ENCODE measurements at places on chromosomes 6 and 20. TPM values are rescaled to one million over a fixed set of nuclear protein-coding genes. Genes with fewer than 3 reads are reported as not detected.

DNA sequence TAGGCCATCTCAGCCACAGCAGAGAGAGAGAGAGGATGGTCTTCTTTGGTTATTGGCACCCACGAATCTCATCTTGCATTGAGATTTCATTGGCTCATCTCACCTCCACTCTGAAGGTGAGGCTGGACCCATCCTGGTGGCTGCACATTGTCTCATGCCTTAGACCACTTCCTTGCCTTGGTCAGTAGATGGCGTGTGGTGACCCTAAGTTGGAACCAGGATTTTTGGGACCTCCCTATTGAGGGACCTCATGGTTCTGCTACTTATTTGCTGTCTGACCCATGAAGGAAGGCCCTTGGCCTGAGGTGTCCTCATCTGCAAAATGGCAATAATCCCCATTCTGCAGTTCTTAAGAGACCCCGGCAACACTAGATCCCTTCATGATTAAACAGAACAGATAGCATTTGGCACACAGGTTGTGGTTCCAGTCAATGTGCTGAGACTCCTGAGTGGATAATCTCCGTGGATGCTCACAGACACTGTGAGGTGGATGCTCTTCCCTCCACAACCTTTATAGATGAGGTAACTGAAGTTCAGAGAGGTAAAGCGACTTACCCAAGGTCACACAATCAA, 21.5 kb upstream of the AAR2 start:
- H3K4me3 ChIP-seq: no peak overlapping the region
- DNase-seq: no peak
- H3K36me3 ChIP-seq: no peaks in the 10 kb centered on the region
- no peaks in the 10 kb centered on the region for H3K27me3 ChIP-seq

GRCh38 chr6:20817806-20818320, 283.6 kb downstream of the CDKAL1 start:
- no peak for DNase-seq
- no peak overlapping the region for H3K4me3 ChIP-seq

DNA sequence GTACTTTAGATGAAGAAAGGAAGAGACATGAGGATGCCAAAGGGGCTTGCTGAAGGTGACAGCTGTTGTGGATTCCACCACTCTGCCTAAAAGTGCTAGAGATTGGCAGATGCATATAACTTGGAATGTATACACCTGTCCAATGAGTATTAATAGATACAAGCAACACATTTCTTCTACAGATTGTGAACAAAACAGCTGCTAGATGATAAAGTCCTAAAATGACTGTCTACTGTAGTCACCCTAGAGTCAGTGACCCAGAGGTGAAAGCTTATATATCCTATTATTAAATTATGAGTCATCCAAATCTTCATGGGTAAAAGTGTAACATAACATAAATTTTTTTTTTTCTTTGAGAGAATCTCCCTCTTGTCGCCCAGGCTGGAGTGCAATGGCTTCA, 5.2 kb downstream of the RNF217 start:
- H3K4me1 ChIP-seq: no peaks in the 10 kb centered on the region
- H3K27me3 ChIP-seq: no peaks in the 10 kb centered on the region
- no peak for DNase-seq
- peak overlapping the region; percentile 17 for H3K27ac ChIP-seq

DNA sequence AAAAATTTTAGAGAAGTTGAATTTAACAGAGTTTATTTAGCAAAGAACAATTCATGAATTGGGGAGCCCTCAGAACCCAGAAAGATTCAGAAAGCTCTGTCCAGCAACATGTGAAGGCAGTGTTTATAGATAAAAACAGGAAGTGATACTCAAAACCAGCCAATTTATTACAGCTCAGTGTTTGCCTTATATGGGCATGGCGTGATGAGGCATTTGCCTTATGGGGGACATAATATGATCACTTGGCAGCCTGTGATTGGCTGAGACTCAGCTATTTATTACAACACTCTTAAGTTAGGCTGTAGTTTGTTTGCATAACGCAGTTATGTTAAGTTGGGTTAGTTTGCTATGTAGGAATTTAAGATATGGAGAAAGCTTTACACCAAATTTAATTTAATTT, 11.5 kb downstream of the HLA-DPA1 start:
- DNase-seq: no peak
- H3K27me3 ChIP-seq: no peaks in the 10 kb centered on the region

GRCh38 chr6:28737750-28738395, 185.9 kb downstream of the TRIM27 start:
- H3K4me3 ChIP-seq: no peak overlapping the region
- no peak for DNase-seq
- no peaks in the 10 kb centered on the region for H3K4me1 ChIP-seq
- no peaks in the 10 kb centered on the region for H3K36me3 ChIP-seq
- H3K27ac ChIP-seq: no peak overlapping the region

DNA sequence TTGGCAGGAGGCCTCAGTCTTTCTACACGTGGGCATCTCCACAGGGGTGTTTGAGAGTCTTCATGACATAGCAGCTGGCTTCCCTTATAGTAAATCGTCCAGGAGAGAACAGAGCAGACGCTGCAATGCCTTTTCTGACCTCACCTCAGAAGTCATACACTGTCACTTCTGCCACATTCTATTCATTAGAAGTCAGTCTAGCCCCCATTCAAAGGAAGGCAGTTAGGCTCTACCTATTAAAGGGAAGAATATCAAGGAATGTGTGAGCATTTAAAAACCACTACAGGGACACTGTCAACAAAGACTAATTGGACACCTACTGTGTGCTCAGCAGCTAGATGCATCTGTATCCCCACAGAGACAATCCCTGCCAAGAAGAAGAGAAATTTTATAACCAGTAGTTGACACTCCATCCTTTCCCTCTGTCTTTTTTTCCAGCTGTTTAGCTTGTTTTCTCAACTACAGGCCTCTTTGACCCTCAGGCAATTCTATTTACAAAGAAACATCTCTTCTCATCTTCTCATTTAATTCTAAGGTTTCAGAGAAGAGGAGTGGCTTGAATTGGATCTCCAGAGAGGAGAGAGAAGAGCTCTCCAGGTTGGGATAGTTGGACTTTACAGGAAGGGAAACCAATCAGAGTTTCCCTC, 18.6 kb downstream of the ARMC12 start:
- no peak for DNase-seq
- no peak overlapping the region for H3K27ac ChIP-seq
- no peaks in the 10 kb centered on the region for H3K4me1 ChIP-seq
- no peaks in the 10 kb centered on the region for H3K36me3 ChIP-seq

DNA sequence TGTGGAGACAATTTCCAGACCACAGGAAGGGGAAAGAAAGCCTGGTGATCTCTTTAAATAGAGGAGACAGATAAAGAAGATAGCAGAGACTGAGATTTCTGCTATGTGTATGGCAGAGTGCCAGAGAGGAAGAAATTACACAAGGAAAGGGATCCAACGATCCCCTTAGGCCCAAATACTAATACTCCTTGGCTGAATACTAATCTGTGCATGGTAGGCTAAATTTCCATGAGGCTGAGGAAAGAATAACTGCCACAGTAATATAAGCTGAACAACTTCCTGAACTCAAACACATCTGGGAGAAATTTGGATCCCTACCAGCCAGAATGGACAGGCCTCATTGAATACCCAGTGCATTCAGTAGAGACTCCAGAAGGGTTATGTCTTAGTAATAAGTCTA, 83.3 kb upstream of the TNFAIP3 start:
- H3K27me3 ChIP-seq: no peaks in the 10 kb centered on the region
- H3K36me3 ChIP-seq: no peaks in the 10 kb centered on the region
- no peaks in the 10 kb centered on the region for H3K4me1 ChIP-seq
- no peak for DNase-seq

GRCh38 chr6:134359302-134359701, 41.4 kb upstream of the SGK1 start:
- no peaks in the 10 kb centered on the region for H3K4me1 ChIP-seq
- no peak for DNase-seq
- H3K36me3 ChIP-seq: no peaks in the 10 kb centered on the region
- H3K4me3 ChIP-seq: no peak overlapping the region

DNA sequence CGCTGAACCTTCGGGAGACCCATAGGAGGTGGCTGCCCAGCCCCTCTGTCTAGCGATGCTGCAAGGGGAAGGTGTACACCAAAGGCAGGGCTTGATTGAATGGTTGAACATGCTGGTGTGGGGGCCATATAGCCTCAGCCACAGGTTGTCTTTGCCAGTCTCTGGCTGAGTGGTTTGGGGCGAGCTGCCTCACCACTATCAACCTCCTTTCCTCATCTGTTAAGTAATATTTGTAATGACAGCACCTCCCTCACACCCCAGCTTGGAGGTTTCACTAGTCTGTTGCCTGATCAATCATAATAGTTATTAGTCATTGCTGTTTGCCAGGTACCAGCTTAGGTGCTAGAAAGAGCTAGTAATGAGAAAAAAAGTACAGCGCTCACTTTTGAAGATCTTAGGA, 11.8 kb upstream of the ZNF831 start:
- H3K27me3 ChIP-seq: no peaks in the 10 kb centered on the region
- no peak overlapping the region for H3K4me3 ChIP-seq
- no peak for DNase-seq
- H3K4me1 ChIP-seq: peaks cover 9% of the 10 kb centered on the region

DNA sequence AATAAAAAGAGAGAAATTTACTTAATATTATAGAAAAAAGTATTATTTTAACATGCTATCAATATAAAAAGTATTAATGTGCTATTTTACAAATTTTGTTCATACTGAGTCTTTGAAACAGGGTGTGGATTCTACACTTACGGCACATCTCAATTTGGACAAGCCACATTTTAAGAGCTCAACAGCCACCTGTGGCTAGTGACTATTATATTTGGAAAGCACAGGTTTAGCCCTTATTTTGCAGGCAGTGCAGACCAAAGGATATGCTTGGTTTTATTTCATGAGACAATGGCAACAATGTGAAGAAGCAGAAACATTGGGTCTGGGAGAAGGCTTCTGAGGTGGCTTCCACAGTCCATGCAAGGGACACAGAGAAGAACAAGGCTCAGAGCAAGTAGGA, 74.6 kb downstream of the BACH2 start:
- H3K4me1 ChIP-seq: peaks cover 23% of the 10 kb centered on the region
- no peak for DNase-seq
- no peak overlapping the region for H3K27ac ChIP-seq
- no peaks in the 10 kb centered on the region for H3K36me3 ChIP-seq
- no peak overlapping the region for H3K4me3 ChIP-seq

GRCh38 chr6:170048615-170049256, 242.1 kb downstream of the DLL1 start:
- peak overlapping the region; percentile 94 for H3K27ac ChIP-seq
- H3K36me3 ChIP-seq: no peaks in the 10 kb centered on the region
- H3K4me1 ChIP-seq: no peaks in the 10 kb centered on the region
- no peaks in the 10 kb centered on the region for H3K27me3 ChIP-seq
- DNase-seq: peak; percentile 63

Gene TAGAP
- total RNA-seq: 10.3 TPM

Gene LBP
- total RNA-seq: not detected

Gene DLK2
- not detected for total RNA-seq

Gene PNLDC1
- total RNA-seq: not detected

Gene PCMTD2
- total RNA-seq: 22.3 TPM

Gene RPS21
- 2,728 TPM for total RNA-seq

Measured in transverse colon (tissue), 4 donors.